ENCODE measurements at places on chromosomes 11 and 22.
A peak's percentile ranks its signal among the peaks of the same experiment; 100 is the strongest.

DNA sequence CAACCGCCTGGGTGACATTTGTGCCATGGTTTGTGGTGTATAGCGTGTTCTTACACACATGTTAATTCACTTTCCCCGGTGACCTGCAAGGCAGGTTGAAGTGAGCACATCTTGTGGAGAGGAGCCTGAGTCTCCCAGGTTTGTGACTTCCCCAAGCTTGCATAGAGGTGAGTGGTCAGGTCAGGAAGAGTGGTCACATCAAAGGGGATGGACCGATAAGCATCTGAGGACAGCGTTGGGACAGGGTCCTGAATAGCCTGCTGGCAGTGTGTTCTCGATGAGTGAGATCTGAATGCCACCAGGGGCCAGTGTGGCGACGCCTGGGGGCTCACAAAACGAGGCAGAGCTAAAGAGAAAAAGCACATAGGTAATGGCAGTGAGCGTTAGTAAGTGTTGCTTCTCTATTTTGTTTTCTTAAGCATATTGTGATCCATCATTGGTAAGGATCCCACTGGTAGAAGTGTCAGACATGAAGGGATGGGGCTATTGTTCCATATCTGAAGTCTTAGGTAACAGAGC lies 154.6 kb downstream of the GRIK4 start:
- no peak overlapping the region for H3K27ac ChIP-seq
- peaks cover 2% of the 10 kb centered on the region for H3K27me3 ChIP-seq
- no peak overlapping the region for H3K4me3 ChIP-seq
- no peaks in the 10 kb centered on the region for H3K36me3 ChIP-seq
- H3K4me1 ChIP-seq = no peaks in the 10 kb centered on the region

GRCh38 chr11:96313163-96313562 lies 29.8 kb downstream of the MAML2 start:
- DNase-seq = no peak
- H3K4me1 ChIP-seq = peaks cover 42% of the 10 kb centered on the region
- H3K27me3 ChIP-seq = no peaks in the 10 kb centered on the region
- no peak overlapping the region for H3K4me3 ChIP-seq
- H3K36me3 ChIP-seq = no peaks in the 10 kb centered on the region

DNA sequence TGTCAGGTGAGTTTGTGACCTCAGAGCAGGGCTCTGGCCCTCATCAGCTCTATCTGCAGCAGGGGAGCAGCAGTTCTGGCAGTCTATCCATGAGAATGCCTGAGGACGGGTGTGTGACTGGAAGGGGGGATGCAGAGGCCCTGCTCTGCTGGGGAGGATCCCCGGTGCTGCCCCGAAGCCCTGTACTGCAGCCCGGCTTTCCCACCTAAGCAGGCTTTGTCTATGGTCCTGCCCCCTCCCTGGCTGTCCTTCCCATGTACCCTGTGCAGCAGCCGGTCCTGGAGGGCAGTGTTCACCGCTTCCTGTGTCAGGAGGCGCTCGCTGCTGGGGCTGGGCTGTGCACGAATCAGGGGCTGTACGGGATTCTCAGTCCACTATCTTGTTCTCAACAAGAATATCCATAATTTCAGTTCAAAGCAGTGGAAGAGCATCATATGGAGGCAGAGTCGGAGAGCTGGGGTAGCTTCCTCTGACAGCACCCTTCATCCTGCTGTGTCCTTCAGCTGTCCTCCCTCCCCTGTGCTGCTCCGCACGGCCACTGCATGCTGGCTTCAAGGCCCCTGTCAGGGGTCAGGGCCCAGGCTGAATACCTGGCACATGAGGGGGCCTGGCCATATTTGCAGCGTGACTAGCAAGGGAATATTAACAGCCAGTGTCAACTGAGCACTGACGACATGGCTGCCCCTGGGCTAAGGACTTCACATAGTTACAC lies 125.2 kb downstream of the CTTN start:
- H3K27me3 ChIP-seq = peaks cover 2% of the 10 kb centered on the region
- DNase-seq = no peak
- no peak overlapping the region for H3K27ac ChIP-seq
- no peaks in the 10 kb centered on the region for H3K36me3 ChIP-seq
- H3K4me3 ChIP-seq = no peak overlapping the region

- no peaks in the 10 kb centered on the region for H3K27me3 ChIP-seq
- peak; percentile 51 for DNase-seq
- H3K36me3 ChIP-seq = no peaks in the 10 kb centered on the region
- no peaks in the 10 kb centered on the region for H3K4me1 ChIP-seq
- H3K27ac ChIP-seq = no peak overlapping the region
These were observed 187.0 kb downstream of the DSCAML1 start for GRCh38 chr11:117610045-117610444.

DNA sequence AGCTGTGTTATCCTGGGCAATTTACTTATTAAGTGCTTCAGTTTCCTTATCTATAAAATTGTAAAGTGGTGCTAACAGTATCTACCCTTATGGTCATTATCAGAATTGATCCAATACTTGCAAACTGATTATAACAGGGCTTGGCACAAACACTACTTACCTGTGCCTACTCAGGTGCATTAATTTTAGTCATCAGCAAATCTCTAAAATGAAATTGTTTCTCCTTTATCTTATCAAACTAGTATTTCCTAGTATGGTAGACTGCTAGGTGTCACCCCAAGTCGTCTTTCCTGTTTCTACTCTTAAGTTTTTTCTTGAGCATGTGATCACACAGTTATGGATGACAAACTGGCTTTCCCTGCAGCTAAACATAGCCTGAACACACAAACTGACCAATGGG lies 4.3 kb upstream of the SLC25A17 start:
- no peaks in the 10 kb centered on the region for H3K27me3 ChIP-seq
- no peak overlapping the region for H3K4me3 ChIP-seq
- peaks cover 2% of the 10 kb centered on the region for H3K4me1 ChIP-seq
- H3K36me3 ChIP-seq = no peaks in the 10 kb centered on the region
- no peak for DNase-seq

DNA sequence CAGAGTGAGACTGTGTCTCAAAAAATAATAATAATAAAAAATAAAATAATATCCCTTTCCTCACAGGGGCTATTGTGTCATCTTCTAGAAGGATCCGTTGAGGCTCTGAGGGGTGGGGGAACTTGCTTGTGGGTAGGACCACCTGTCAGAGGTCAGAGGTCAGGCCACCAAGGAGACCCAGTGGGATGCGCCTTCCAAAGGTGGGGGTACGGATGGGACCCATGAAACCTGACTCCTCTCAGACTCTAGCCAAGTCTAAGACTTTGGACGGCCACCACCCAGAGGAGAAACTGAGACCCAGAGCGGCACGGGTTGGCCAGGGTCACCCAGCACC lies 367 bp upstream of the MMP11 start:
- no peaks in the 10 kb centered on the region for H3K36me3 ChIP-seq
- peaks cover 12% of the 10 kb centered on the region for H3K4me1 ChIP-seq
- H3K4me3 ChIP-seq = peak overlapping the region; percentile 33
- no peak overlapping the region for H3K27ac ChIP-seq

- H3K4me1 ChIP-seq = no peaks in the 10 kb centered on the region
- no peak overlapping the region for H3K4me3 ChIP-seq
- H3K36me3 ChIP-seq = no peaks in the 10 kb centered on the region
- H3K27me3 ChIP-seq = no peaks in the 10 kb centered on the region
These were observed 15.0 kb downstream of the HTR3A start for GRCh38 chr11:113989916-113990315.

GRCh38 chr11:110795112-110795624 lies 82.9 kb upstream of the ARHGAP20 start:
- H3K4me1 ChIP-seq = no peaks in the 10 kb centered on the region
- H3K27ac ChIP-seq = no peak overlapping the region
- no peak overlapping the region for H3K4me3 ChIP-seq
- no peaks in the 10 kb centered on the region for H3K27me3 ChIP-seq
- DNase-seq = no peak
- H3K36me3 ChIP-seq = no peaks in the 10 kb centered on the region
